ENCODE measurements at places on chromosomes 5 and 9.

DNA sequence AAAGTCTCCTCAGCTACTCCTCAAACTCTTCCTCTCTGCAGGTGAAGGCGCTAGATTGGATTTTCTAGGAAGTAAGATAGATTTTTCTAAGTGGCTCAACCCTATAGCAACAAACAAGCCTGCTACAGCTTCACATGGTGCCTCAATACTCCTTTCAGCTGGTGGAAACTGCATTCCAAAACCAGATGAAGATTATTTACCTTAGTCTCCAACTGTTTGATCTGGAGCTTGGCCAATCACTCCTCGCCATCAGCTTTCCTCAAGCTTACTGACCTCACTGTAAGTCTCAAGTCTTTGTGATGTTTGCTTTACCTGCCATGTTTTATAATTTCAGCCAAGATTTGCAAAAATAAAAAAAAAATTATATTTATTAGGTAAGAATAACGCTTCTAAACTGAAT, 622.4 kb downstream of the CHSY3 start:
- ATAC-seq, result no peak

DNA sequence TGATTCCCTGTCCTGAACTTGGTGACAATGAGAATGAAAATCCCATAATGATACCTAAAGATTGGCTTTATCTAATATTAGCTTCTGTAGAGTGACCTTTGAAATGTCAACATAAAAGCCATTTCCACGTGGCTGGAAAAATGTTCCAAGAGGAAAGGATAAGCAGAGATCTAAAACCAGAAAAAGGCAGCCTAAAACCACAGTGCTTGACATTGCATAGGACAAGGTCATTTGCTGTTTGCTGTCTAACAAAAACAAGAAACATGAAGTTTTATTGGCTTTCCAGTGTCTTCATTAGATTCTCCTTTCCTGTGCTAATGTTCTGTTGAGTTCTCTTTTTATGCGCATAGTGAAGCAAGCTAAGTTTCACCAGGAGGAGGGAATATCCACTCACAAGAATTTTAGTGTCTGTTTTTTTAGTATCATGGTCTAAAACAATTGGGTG, 44.6 kb downstream of the CPEB4 start:
- no peak for ATAC-seq

GRCh38 chr5:147454996-147455677, 54.7 kb downstream of the DPYSL3 start:
- no peak for ATAC-seq

DNA sequence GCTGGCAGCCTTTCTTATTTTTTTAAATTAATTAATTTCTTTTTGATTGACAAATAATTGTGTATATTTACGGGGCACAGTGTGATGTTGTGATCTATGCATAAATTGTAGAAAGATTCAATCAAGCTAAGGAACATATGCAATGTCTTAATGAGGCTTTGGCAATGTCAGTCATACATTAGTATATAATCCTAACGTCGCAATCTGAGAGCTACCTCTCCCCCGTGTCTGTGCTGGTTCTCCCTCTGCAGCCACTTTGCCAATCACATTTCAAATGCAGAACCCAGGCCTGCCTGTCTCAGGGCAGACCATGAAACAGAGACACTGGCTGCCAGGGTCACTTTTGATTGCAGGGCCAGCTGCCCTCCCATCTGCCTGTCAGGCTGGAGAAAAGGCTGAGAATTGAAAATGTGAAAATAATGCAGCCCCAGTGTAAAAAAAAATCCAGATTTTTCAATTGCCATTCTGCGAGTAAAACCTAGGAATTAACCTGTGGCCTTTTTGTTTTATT, 56.3 kb downstream of the SLC24A2 start:
- ATAC-seq, result no peak

GRCh38 chr9:92160786-92161185, 45.6 kb upstream of the SPTLC1 start:
- no peak for ATAC-seq

- ATAC-seq, result no peak
Measured at GRCh38 chr5:95920822-95921221, 40.8 kb downstream of the ELL2 start.

Measured in activated T-helper 17 cell treated with anti-CD3 and anti-CD28 coated beads, Interleukin-2, amount 50 U/mL, for 72 hours (primary cell).